Adrenal gland (tissue), 19 donors: ENCODE measurements at places on chromosomes 16 and 17. TPM values are rescaled to one million over a fixed set of nuclear protein-coding genes. Genes with fewer than 3 reads are reported as not detected.

NKD1 gene
- 0.84 TPM for polyA plus RNA-seq

- DNase-seq: no peak
Observed at GRCh38 chr16:67149276-67150046, 1.3 kb downstream of the B3GNT9 start.

- DNase-seq: no peak
Observed at GRCh38 chr17:7279448-7279847, 2.1 kb upstream of the SLC2A4 start.

DNA sequence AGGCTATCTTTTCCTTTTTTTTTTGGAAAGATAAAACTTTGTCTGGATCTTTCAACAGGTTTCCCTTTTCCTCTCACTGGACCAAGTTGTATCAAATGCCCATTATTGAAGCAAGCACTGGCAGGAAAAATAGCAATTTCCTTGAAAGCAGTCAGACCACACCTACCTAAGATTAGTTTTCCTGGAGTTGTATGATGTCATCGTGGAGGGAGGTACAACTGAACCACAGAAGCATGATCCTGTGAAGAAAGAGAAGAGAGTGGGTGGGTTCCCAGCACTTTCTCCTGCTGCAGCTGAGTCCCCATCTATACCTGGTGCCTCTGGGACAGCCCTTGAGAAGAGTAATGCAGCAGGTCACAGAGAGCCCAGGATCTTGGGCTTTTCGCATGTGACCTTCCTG is 63.6 kb upstream of the ERCC4 start:
- no peak for DNase-seq

DNA sequence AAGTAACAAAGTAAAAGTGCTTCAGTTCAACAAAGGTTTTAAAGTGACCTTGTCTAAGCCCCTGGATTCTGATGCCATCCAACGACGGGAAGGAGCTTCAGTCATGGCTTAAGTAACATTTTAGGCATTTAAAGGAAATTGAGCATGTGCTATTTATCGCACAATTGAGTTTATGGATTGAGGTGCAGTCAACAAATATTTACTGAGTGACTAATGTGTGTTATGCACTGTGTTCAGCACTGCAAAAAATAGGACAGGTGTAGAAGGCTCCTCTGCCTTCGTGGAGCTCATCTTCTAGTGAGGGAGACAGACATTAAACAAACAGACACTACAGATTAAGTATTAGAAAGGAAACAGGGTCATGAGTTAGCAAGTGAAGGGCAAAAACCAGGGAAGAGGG is 12.5 kb downstream of the TMIGD1 start:
- DNase-seq: no peak

GPR179 gene
- polyA plus RNA-seq: 0.07 TPM

DNA sequence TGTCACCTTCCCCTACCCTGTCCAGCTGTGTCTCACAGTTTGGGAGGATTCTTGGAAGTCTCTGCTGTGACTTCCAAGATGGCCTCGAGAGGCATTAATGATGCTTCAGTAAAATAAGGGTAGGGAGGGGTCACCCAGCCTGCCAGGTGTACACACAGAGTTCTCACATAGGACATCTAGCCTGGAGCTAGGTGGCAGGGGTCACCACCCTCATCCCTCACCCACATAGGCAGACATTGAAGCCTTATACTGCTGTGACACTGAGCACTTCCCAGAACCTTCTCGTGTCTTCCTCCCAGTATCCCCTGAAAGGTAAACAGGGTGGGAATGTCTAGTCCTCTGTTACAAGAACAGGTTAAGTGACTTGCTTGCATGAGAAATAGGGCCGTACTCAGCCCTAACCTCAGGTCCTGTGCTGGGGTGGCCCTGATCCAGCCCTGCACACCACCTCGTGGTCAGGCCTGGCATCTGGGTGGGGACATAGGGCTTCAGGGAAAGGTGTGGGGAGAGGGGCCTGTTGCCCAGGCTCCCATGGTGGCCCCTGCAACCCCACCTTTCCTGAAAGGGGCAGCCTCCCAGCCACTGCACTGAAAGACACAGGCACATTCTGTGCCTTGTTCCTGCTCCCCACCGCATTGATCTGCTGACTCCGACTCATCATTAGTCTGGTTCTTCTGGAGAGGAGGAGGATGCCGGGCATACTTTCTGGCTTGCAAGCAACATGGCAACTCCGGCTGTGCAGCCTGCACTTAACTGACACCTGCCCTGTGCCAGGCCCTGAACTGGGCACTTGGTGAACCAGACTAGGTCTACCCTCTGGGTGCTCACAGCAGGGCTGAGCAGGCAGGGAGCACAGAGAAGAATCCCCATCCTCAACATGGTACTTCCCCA is 3.6 kb upstream of the MMP15 start:
- DNase-seq: no peak

DNA sequence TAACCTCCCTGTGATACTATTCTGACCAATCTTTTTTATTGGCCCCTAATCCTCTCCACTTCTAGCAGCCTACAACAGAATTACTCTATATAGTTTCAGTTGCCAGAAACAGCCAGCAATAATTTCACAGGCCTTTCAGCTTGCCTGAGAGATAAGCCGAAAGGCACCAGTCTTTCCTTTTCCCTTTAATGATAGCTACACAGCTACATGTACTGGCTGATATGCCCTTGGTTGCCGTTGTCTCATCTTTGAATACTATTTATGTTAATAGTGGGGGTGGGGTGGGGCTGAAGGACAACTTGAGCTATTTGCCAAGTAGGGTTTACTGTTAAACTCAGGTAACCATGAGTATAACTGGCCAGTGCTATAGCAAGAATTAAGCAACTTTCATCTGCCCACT is 35.8 kb upstream of the RASL10B start:
- no peak for DNase-seq

GRCh38 chr16:80718480-80719220 is 85.7 kb downstream of the CDYL2 start:
- DNase-seq: peak; percentile 51

DNA sequence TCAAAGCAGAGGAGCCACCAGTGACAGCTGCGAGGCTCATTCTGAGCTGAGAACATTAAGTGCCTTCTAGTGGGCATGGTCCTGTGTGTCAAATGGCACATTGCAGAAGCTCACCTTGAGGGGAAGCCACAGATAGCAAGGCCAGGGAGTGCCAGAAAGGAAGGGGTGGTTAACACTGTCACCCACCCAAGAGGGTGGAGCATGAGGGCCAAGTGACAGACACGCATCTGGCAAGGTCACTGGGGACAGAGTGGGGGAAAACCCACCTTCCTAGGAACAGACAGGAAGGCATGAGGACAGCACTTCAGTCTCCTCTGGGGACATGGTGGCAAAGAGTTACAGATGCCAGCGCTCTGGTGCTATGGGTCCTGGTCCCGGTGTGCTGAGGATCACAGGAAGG is 22.1 kb downstream of the NUBP1 start:
- DNase-seq: no peak
